Lung (tissue), 17 donors: ENCODE measurements at places on chromosomes 6 and 20.

- H3K4me1 ChIP-seq, result no peaks in the 10 kb centered on the region
- no peak overlapping the region for H3K4me3 ChIP-seq
- peaks cover 53% of the 10 kb centered on the region for H3K27me3 ChIP-seq
- no peak for DNase-seq
- H3K36me3 ChIP-seq, result no peaks in the 10 kb centered on the region
These were observed 8.1 kb downstream of the SCRT2 start for GRCh38 chr20:667351-668034.

- H3K27ac ChIP-seq, result no peak overlapping the region
- no peaks in the 10 kb centered on the region for H3K27me3 ChIP-seq
- H3K36me3 ChIP-seq, result no peaks in the 10 kb centered on the region
These were observed 47.5 kb downstream of the OPRM1 start for GRCh38 chr6:154086510-154086909.

DNA sequence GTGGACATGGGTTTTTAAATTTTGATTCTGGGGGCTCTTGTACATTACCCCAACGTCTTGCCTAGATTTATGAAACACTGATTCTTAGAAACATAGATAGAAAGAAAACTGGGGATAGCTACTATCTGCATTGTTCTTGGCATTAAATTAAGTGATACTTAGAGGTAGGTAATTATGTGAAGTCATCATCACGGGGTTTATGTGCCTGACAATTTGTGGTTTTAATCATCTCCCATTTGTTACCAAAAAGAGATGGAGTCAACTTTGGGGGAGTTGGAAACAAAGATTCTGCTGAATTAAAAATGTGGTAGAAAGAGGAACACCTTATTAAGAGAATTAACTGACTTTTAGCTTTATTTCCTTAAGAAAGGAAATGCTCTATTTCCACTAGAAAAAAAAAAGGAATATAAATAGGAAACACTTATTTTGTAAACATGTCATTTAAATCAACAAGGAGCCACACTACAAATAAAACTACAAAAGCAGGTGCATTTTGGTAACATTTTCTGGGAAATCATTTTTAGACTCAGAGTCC lies 5.6 kb downstream of the TNFAIP3 start:
- peaks cover 27% of the 10 kb centered on the region for H3K36me3 ChIP-seq
- no peaks in the 10 kb centered on the region for H3K27me3 ChIP-seq
- no peak overlapping the region for H3K27ac ChIP-seq
- H3K4me3 ChIP-seq, result no peak overlapping the region
- peaks cover 13% of the 10 kb centered on the region for H3K4me1 ChIP-seq
- DNase-seq, result no peak

DNA sequence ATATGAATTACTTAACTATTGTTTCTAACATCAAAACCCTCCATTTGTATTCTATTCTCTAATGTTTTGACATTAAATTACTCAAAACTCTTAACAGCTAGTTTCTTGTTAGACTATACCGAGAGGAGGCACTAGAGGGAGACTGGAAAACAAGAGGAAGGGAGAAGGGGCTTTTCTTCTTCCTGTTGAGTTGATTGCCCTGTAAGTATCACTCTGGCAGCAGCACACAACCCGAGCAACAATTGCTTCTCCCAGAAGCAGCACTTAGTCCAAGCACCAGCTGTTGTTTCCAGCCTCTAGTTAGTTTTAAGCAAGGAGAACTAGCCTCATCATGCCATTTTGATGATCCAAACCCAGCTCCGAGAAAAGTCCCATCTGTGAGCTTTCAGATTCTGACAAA lies 603.8 kb downstream of the PRKN start:
- no peak overlapping the region for H3K27ac ChIP-seq
- peak; percentile 65 for DNase-seq
- H3K27me3 ChIP-seq, result no peaks in the 10 kb centered on the region
- no peak overlapping the region for H3K4me3 ChIP-seq

DNA sequence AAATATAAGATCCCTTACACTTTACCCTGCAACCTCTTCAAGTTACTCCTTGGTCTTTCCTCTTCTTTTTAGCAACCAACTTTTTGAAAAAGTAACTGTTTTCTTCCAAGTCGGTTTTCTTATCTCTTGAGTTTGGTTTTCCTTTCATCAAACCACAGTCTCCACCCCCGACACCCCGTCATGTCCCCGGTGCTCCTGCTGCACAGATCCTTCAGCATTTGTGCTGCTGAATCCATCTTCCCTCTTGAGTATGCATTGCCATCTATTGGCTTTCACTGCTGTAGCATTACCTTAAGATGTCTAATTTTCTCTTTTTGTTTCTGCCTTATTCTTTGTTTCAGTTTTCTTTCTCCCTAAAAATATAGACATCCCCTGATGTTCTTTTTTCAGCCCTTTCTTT lies 11.9 kb upstream of the TNFRSF21 start:
- no peaks in the 10 kb centered on the region for H3K4me1 ChIP-seq
- H3K4me3 ChIP-seq, result no peak overlapping the region
- DNase-seq, result no peak
- H3K36me3 ChIP-seq, result no peaks in the 10 kb centered on the region
- H3K27me3 ChIP-seq, result no peaks in the 10 kb centered on the region
